GM23338 (cell line): ENCODE measurements at places on chromosomes 7 and 10.

DNA sequence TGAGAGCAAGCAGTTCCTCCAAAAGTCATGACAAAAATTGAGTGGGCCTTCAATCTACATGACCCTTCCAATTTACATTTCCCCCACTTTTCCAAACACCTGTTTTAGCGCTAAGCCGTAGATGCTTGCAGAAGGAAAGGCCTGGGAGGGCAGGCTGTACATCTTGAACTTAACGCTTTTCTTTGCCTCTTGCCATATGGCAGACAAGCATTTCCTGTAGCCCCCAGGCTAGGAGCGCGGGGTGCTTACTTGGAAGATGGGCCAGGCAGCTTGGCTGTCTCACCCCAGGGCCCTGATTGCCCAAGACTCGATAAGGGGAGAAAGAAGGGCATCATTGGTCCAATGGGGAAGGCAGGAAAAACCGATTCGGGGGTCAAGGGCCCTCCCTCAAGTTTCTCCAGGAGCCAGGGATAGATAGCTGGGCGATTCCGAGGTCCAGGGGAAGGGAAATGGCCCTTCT lies 1.8 kb downstream of the HOXA10 start:
- H3K27ac ChIP-seq, result no peak overlapping the region
- no peak overlapping the region for H3K4me3 ChIP-seq
- H3K36me3 ChIP-seq, result no peaks in the 10 kb centered on the region

DNA sequence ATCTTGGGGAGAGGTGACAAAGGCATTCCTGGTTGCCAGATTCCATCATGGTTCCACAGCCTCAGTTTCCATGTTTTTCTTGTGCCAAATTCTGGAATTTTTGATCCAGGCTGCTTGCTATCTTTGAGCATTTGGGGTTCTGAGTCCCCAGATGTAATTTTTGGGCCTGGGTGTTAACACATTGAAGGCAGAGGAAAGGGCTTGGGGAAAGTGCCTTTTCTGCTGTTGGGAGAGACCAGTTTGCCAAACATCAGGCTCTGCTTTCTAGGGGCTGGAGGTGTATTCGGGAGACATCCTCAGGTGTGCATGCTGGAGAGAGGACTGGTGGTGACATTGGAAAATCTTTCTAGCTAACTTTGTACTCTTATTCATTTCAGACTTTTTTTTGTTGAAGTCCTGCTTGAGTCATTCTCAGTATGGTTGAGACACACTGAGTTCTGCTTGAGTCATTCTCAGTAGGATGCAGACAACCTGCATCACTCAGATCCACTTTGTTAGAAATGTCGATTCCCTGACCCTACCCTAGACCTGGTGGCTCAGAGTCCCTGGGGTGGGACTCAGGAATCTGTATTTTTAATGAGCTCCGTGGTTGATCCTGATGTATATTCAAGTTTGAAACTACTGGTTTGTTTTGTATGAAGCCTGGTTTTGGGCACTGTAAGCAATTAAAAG lies 101.0 kb downstream of the LRMDA start:
- no peak overlapping the region for H3K4me3 ChIP-seq
- no peak for DNase-seq
- no peaks in the 10 kb centered on the region for H3K27me3 ChIP-seq
- no peaks in the 10 kb centered on the region for H3K36me3 ChIP-seq

DNA sequence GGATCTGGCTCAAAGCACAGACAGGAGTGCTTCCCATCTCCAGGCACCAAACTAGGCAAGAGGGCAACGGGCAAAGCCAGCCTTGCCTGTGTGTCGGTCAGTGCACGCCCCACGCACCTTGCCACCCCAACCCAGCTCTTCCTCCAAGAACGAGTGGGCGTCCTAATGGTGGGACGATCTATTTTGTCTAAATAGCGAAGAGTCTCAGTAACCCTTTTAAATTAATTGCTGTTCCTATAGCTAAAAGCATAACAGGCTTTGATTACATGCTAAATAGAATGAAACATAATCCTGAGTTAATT lies 12.2 kb downstream of the EN2 start:
- H3K27me3 ChIP-seq, result peaks cover 100% of the 10 kb centered on the region
- H3K27ac ChIP-seq, result no peak overlapping the region
- H3K4me3 ChIP-seq, result no peak overlapping the region
- DNase-seq, result no peak

DNA sequence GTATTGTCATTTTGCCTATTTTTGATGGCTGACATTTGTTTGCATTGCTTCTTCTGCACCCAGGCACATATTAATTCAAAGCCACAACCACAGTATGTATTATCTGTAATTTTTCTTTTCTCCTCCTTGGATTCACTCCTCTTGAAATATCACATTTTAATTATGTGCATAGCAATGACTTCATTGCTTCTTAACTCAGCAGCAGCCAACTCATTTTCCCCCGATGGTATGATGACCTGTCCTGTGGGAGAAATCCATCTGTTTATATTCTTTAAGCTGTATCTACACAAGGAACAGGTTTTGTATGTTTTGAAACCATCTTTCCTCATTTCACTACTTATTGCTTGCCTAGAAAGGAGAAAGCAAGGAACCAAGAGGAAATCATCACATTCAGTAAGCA lies 588.8 kb downstream of the INHBA start:
- H3K36me3 ChIP-seq, result no peaks in the 10 kb centered on the region
- H3K27ac ChIP-seq, result no peak overlapping the region
- H3K27me3 ChIP-seq, result no peaks in the 10 kb centered on the region
